ENCODE measurements at places on chromosomes 4 and X. TPM values are rescaled to one million over a fixed set of nuclear protein-coding genes. Genes with fewer than 3 reads are reported as not detected.

DNA sequence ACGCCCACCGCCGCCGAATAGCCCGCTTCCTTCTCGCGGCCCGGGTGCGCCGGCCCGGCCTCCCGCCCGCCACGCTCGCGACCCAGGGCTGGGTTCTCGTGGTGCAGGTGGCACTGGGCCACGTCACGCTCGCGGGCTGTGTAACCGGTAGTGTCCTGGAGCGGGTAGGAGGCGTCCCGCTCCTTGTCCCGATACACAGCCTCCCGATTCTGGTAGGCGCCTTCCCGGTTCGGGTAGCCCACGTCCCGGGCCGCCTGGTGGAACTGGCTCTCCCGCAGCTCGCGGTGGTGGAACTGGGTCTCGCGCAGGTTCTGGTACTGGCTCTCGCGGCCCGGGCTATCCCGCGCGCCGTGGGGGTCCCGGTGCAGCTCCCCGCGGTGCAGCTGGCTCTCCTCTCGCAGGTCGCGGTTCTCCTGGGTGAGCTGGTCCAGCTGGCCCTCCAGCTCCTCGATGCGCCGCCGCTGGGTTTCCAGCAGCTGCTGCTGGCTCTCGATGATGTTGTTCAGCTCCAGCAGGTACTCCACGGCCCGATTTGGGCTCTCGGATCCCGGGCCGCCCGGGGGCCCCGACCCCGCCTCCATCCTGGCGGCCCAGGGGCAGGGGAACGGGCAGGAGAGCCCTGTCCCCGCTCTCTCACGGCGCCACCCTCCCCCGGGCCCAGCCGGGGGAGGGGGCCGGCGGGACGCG lies 39.3 kb upstream of the IQSEC2 start:
- H3K27ac ChIP-seq = no peak overlapping the region
- H3K4me3 ChIP-seq = no peak overlapping the region
- H3K4me1 ChIP-seq = peaks cover 20% of the 10 kb centered on the region
- H3K36me3 ChIP-seq = no peaks in the 10 kb centered on the region
- DNase-seq = peak; percentile 20

GRCh38 chr4:41144812-41145211 lies 69.5 kb downstream of the APBB2 start:
- H3K27ac ChIP-seq = no peak overlapping the region
- no peak for DNase-seq
- no peaks in the 10 kb centered on the region for H3K4me1 ChIP-seq
- H3K4me3 ChIP-seq = no peak overlapping the region
- no peaks in the 10 kb centered on the region for H3K36me3 ChIP-seq

Gene SERTM2
- not detected for polyA plus RNA-seq

DNA sequence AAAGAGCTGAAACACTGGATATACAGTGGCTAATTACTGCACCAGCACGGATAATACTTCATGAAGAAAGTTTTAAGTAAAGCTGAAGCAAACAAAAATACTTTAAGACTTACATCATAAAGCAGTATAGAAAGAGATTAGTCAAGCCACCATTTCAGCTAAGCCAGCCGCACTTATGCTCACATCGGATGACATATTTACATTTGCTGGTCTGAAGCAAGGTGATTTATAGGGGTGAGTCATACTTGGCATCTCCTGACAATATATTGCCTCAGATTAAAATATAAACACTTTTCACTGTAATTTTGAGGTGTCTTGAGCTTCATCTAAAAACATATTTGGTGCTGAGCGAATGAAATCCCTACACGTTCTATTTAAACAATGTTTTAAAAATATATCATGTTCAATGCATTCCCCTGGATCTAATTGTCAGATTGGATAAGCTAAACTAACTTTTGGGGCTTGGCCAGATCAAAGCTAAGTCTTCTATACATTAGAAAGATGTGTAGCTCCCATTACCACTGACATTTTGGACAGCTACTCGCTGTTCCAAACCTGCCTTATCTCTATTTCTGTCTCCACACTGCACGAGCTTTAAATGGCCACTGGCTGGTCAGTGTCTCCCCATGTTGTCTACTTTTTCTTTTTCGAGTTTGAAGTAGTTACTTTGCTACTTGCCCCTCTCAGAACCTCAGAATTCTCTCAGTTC lies 103.2 kb downstream of the VCX2 start:
- no peaks in the 10 kb centered on the region for H3K27me3 ChIP-seq
- no peak overlapping the region for H3K27ac ChIP-seq
- no peak overlapping the region for H3K4me3 ChIP-seq
- no peak for DNase-seq
- H3K4me1 ChIP-seq = no peaks in the 10 kb centered on the region

- no peak overlapping the region for H3K4me3 ChIP-seq
- peaks cover 65% of the 10 kb centered on the region for H3K4me1 ChIP-seq
- no peak for DNase-seq
These were observed 69.7 kb downstream of the PPP3CA start for GRCh38 chr4:101277671-101278070.

DNA sequence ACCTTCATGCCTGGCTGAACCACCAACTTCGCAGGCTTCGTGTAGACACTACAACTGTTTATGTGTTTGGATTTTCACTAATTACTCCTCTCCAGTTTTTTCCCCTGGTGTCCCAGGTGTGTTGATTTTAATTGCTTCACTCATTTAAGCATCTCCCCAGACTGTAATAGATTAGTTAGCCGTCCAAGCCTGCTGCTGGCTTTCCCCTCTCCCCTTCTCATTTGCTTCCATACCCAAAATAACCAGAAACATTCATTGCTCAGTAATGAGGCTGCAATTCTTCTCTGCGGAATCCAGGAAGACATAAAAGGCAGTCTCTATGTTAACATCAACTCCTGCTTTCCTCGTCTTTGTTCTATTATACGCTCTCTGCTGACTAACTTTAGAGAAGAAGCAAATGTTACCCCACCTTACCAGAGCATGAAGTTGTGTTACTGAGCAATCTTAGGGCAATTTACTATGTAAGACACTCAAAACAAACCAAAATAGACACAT lies 37.9 kb upstream of the SCRG1 start:
- no peak for DNase-seq
- H3K4me3 ChIP-seq = no peak overlapping the region
- H3K27me3 ChIP-seq = peaks cover 2% of the 10 kb centered on the region
- peak overlapping the region; percentile 1 for H3K27ac ChIP-seq

DNA sequence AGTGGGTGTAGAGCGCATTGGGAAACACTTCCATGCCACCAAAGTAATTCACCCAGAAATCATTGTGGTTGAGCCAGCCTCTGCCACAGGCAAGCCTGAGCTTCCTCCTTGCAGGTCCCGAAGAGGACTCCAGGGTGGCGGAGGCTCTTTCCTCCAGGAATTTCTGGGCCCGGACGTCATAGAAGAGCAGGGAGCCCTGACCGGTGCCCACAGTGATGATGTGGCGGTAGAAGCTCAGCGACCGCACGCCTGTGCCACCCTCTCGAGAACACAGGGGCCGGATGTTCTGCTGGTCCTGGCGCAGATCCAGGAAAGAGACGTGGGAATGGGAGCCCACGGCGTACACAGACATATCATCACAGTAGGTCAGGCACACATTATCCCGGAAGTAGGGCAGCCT lies 1.3 kb downstream of the DCAF12L1 start:
- no peaks in the 10 kb centered on the region for H3K4me1 ChIP-seq
- DNase-seq = no peak
- no peaks in the 10 kb centered on the region for H3K36me3 ChIP-seq
- H3K27me3 ChIP-seq = no peaks in the 10 kb centered on the region
- no peak overlapping the region for H3K27ac ChIP-seq

Gene SLC49A3
- 3.8 TPM for polyA plus RNA-seq

DNA sequence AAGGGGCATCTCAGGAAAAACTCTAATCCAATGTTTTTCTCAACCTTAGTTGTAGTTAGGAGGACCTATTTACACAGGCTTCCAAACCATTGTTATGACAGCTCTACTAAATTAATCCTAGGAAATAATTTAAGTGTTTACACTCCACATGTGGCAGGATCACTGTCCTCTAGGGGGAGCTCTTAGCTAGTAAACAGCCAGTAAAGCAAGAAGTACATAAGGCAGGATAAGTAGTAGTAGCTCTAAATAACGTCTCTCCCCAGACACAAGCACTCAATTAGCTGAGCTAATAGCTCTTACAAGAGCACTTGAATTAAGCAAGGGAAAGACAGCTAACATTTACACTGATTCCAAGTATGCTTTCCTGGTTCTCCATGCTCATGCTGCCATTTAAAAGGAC lies 37.3 kb downstream of the NUDT11 start:
- peak; percentile 10 for DNase-seq
- no peaks in the 10 kb centered on the region for H3K36me3 ChIP-seq
- no peak overlapping the region for H3K4me3 ChIP-seq
- H3K27me3 ChIP-seq = no peaks in the 10 kb centered on the region
- H3K4me1 ChIP-seq = no peaks in the 10 kb centered on the region

Gene ADGRG4
- not detected for polyA plus RNA-seq

DNA sequence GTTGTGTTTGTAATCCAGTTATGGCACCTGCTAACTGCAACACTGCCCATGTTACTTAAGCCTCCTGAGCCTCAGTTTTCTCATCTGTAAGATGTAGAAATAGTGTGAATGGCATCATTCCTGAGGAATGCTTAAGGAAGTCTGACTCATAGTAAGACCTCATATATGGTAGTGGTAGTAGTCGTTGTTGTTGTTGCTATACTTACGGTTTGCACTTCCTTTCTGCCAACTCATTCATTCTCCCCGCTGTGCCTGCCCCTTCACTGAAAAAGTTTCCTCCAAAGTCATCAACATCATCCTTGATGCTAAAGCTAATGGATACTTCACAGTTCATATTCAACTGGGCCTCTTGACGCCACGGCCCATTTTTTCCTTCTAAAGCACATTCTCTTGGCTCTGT lies 54.2 kb upstream of the SPANXN3 start:
- H3K36me3 ChIP-seq = no peaks in the 10 kb centered on the region
- no peaks in the 10 kb centered on the region for H3K4me1 ChIP-seq
- H3K27me3 ChIP-seq = peaks cover 3% of the 10 kb centered on the region
- no peak overlapping the region for H3K4me3 ChIP-seq
- no peak for DNase-seq
- no peak overlapping the region for H3K27ac ChIP-seq

Gene SAT1
- polyA plus RNA-seq = 196 TPM

Gene MAGEA10
- not detected for polyA plus RNA-seq

Gene CDX4
- not detected for polyA plus RNA-seq

Gene GAB3
- 23.6 TPM for polyA plus RNA-seq

DNA sequence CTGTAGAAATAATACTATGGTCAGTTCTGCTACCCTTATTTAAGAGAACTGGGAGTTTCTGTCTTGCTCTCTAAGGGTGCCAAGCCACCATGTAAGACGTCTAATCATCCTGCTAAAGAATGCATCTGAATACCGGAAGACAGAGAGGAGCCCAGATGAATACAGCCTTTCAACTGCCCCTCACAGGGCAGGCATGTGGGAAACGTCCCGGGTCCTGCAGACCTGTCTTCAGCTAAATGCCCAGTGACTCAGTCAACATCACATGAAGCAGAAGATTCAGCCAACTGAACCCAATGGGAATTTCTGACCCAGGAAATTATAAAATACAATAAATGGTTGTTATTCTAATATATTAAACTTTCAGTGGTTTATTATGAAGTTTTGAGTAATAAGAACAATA lies 2141.0 kb upstream of the AGA start:
- no peak overlapping the region for H3K4me3 ChIP-seq
- DNase-seq = no peak
- H3K4me1 ChIP-seq = no peaks in the 10 kb centered on the region
- H3K27ac ChIP-seq = no peak overlapping the region
- H3K36me3 ChIP-seq = no peaks in the 10 kb centered on the region

GRCh38 chrX:101370888-101371504 lies 15.0 kb downstream of the BTK start:
- no peaks in the 10 kb centered on the region for H3K36me3 ChIP-seq
- no peak for DNase-seq
- no peaks in the 10 kb centered on the region for H3K27me3 ChIP-seq
- no peak overlapping the region for H3K4me3 ChIP-seq

- H3K27me3 ChIP-seq = no peaks in the 10 kb centered on the region
- DNase-seq = no peak
- no peaks in the 10 kb centered on the region for H3K36me3 ChIP-seq
- no peaks in the 10 kb centered on the region for H3K4me1 ChIP-seq
These were observed 57.2 kb downstream of the NKX6-1 start for GRCh38 chr4:84441758-84442377.

Gene PHEX
- not detected for polyA plus RNA-seq

DNA sequence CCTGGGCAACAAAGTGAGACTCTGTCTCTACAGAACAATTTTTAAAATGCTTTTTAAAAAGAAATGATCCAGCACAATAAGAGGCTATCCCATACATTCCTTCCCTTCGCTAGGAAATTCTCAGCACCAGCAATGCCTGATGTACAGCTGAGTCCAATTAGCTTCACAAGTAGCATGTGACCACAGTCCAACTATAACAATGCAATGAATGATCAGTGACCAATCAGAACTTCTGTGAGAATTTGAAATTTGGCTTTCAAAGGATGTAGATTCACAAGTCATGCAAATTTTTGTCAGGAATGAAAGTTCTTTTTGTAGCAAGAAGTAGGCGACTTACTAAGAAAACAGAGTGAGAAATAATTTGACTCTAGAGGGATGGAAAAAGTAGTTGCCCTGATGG lies 278.5 kb upstream of the UGT8 start:
- H3K27ac ChIP-seq = no peak overlapping the region
- H3K4me3 ChIP-seq = no peak overlapping the region
- no peak for DNase-seq

- H3K36me3 ChIP-seq = no peaks in the 10 kb centered on the region
- no peaks in the 10 kb centered on the region for H3K27me3 ChIP-seq
- no peak for DNase-seq
- H3K27ac ChIP-seq = no peak overlapping the region
- no peak overlapping the region for H3K4me3 ChIP-seq
These were observed 75.8 kb downstream of the TSPAN7 start for GRCh38 chrX:38636949-38637819.

Gene LRRC66
- polyA plus RNA-seq = not detected

- H3K4me3 ChIP-seq = no peak overlapping the region
- DNase-seq = no peak
- H3K27ac ChIP-seq = no peak overlapping the region
- H3K27me3 ChIP-seq = peaks cover 1% of the 10 kb centered on the region
- H3K4me1 ChIP-seq = peaks cover 63% of the 10 kb centered on the region
These were observed 47.1 kb downstream of the FAM193A start for GRCh38 chr4:2583517-2583916.

- peaks cover 5% of the 10 kb centered on the region for H3K27me3 ChIP-seq
- no peak for DNase-seq
- H3K4me1 ChIP-seq = no peaks in the 10 kb centered on the region
- no peak overlapping the region for H3K4me3 ChIP-seq
- no peaks in the 10 kb centered on the region for H3K36me3 ChIP-seq
These were observed 20.6 kb upstream of the HPGDS start for GRCh38 chr4:94363136-94363655.

DNA sequence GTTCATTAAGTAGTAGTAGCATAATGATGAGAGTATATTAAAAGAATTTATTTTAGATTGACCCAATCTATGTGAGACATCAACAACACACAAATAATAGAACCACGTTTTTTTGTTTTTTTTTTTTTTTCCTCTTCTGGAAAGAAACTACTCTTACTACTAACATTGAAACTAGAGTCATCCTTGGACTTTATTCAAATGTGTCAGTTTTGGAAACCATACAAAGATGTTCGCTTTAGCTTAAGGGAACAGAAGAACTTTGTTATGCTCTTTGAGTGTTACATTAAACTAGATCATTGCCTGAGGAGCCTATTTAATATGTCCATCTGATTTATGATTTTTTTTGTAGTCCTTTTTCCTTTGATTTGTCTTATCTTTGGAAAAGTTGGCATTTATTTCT lies 166.7 kb downstream of the RPA4 start:
- H3K27me3 ChIP-seq = no peaks in the 10 kb centered on the region
- H3K27ac ChIP-seq = no peak overlapping the region
- H3K36me3 ChIP-seq = no peaks in the 10 kb centered on the region

GRCh38 chr4:71123951-71124350 lies 130.5 kb downstream of the DCK start:
- H3K27ac ChIP-seq = peak overlapping the region; percentile 82
- H3K4me3 ChIP-seq = peak overlapping the region; percentile 82
- H3K4me1 ChIP-seq = peaks cover 39% of the 10 kb centered on the region
- H3K36me3 ChIP-seq = peaks cover 5% of the 10 kb centered on the region
